Activated CD8-positive, alpha-beta memory T cell treated with anti-CD3 and anti-CD28 coated beads, Interleukin-2, amount 50 U/mL, for 48 hours (primary cell): ENCODE measurements at places on chromosomes 1 and 21.

DNA sequence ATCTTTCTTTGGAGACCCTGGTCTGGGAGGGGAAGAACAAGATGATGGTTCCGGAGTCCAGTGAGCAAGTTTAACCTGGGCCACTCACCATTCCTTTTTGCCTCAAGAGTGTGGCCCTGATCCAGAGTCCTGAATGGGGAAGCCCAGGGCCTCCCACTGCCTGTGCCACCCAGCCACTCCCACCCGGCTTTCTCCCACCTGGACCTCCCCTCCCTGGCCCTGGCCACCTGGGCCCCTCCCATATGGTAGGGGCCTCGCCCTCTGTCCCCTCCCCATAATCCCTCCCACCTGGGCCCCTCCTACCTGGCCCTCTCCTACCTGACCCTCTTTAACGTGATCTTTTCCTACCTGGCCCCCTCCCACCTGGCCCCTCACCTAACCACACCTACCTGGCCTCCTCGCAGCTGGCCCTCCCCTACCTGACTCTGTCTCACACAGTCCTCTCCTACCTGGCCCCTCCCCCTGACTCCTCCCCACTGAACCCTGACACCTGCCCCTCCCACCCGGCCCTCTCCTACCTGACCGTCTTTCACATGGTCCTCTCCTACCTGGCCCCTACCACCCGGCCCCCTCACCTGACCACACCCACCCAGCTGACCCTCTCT, 220.7 kb upstream of the VAMP3 start:
- no peak for DNase-seq

- no peak for DNase-seq
These were observed 12.9 kb downstream of the CERS2 start for GRCh38 chr1:150961756-150962155.

- no peak for DNase-seq
These were observed 11.9 kb upstream of the ADGRB2 start for GRCh38 chr1:31776032-31776431.

DNA sequence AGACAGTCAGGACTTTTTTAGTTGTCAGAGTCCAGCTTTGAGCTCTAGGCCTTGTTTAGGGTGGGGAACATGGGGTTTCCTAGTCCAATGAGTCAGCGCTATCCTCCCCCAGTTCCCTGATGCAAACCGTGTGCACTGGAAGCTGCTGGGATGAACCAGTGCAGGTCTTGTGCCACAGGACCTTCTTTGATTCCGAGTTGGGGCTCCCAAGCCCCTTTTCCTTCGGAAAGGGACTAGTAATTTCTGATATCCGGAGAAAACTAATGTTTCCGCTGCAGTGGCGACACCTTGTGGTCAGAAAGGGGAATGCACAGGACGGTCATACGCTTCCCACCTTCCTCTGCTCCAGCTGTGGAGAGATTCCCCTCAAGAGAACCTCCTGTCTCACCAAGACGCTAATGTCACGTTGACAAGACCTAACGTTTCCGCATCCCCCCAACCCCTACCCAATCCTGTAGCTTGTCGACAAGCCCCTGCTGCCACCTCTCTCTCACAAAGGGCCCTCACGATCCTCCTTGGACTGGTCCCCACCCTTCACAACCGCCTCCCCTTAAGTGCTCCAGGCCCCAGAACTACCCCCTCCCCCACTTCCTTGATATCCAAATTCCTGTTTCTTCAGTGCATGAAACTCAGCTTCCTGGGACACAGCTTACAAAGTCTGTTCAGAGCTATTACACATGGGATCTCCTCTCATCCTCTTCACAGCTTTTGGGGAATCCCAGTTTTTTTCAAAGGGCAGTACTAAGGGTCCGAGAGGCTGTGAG, 30.9 kb downstream of the GPA33 start:
- peak; percentile 92 for DNase-seq

DNA sequence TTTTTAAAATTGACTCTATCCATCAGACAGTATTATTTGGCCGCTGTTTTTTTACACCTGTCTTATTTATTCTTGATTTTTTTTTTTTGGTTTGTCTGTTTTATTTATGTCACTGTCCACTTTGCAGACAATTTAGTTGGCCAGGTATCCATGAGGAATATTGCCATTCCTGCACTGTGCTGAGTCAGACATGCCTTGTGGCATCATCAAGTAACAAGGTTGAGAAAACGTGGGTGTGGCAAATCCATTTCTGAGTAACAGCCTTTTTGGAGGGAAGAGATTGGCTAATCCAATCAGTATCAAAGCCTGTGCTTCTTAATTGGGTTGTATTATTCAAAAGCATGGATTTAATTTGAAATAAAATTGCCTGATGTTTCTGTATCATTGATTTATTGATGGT, 463.1 kb downstream of the USP25 start:
- DNase-seq, result no peak

- DNase-seq, result no peak
These were observed 94.5 kb downstream of the OLFM3 start for GRCh38 chr1:101902199-101902598.

DNA sequence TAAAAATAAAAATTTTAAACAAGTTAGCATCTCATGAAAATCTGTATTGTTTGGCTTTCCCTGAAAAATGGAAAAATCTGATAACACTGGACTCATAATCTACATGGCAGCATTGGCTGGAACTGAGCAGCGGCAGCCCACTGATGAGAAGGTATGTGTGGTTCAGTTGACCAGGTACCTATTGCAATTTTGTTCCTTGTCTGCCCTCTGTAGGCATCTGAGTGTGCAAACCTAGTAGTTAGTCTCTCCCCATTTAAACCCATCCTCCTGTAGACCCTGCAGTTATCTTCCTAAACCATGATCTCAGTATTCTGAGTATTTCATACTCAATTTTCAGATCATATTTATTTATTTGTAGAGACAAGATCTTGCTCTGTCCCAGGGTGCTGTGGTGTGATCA, 59.4 kb upstream of the SERBP1 start:
- no peak for DNase-seq

DNA sequence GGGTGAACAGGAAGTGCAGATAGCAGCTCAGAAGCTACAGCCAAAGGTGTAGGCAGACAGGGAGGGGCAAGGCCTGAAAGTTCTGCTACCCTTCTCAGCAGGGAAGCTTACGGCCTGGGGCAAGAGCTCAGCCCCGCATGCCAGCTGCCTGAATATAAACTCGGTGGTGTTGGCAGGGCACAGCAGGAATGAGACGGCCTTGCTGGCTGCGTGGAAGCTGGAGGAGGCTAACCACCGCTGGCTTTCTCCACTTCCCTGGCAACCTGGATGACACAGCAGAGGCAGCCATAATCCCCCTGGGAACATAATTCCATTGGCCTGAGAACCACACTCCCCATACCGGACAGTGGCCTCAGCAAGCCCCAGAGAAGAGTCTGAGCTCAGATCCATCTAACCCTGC, 81.9 kb upstream of the PRRC2C start:
- DNase-seq, result no peak

GRCh38 chr1:39943471-39944290, 11.3 kb upstream of the MFSD2A start:
- DNase-seq, result no peak

DNA sequence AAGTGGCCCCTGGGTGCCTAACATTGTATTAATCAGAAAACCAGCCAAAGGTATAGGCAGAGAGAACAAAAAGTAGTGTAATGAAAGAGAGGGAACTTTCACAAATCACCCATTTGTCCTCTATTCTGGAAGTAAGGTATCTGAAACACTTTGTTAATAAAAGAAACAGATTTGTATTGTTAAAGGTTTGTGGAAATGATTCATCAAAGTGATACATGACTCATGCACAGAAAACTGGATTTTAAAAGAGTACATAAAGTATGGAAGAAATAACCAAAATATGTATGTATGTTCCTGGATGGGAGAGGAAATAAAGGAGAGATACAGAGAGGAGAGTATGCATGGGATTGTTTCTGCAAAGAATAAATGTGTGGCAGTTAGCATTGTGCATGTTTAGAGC, 126.8 kb downstream of the RGS21 start:
- DNase-seq, result no peak

DNA sequence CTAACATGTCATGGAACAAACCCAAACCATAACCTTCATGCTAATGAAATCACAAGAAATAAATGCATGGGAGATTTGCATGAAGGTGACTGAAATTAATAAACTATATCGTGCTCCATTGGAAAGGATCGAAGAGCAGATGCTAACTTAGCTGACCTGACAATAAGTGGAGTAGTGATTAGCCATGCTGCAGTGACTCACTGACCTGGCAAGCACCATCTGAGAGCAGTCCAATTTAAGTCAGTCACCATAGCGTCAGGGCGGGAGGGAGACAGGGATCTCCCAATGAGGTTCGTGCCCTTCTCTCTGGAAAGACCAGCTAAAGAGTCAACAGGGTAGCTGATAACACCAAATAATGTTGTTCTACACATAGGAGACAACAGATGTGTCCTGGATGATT, 21.5 kb downstream of the OLIG2 start:
- no peak for DNase-seq

- no peak for DNase-seq
These were observed 2.7 kb downstream of the DVL1 start for GRCh38 chr1:1346501-1346890.

GRCh38 chr1:239126884-239127283, 259.5 kb upstream of the CHRM3 start:
- DNase-seq, result no peak

DNA sequence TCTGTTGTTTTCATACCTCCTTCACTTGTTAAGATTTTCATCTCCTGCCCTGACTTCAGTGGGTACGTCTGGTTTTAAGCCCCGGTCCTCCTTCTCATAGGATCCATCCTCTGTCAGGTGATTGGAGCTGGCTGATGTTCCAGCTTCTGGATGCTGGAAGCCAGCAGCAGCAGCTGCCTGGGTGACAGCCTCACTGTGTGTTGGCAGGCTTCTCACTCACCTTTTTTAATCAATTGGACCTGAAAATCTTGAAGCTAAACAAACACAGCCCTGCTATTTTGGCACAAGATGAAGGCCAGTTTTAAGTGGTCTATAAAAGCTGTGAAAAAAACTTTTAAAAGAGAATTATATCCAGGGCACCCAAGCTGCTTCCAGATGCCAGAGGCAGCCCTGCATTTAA, 181.0 kb downstream of the DISC1 start:
- DNase-seq, result no peak

- DNase-seq, result no peak
These were observed 917 bp downstream of the KIAA0040 start for GRCh38 chr1:175191659-175192058.

DNA sequence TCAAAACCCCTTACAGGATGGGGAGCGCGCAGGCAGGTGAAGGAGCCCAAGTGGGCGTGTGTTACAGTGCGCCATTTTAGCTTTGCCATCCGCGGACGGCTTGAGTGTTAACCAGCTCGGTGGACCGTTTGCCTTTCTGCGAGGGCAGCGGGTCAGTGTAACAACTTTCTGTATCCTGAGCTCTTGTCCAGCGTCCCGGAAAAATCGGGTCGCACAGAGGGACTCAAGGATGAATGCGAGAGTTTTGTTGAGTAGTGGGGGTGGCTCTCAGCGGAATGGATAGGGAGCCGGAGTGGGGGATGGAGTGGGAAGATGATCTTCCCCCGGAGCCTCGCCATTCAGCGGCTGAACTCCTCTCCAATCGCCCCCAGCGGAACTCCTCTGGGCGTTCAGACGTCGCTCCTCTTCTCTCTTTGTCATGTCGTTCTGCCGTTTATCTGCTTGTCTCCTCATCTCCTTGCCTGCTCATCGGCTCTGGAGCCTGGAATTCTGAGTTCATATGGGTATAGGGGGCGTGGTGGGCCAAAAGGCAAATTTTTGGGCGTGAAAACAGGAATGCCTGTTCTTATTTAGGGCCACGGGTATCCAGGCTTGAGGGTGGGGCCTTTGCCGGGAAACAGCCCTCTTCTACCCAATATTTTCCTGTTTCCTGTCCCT, 295.4 kb downstream of the CTH start:
- DNase-seq, result no peak

GRCh38 chr1:205668951-205669340, 11.4 kb downstream of the SLC45A3 start:
- DNase-seq, result no peak

DNA sequence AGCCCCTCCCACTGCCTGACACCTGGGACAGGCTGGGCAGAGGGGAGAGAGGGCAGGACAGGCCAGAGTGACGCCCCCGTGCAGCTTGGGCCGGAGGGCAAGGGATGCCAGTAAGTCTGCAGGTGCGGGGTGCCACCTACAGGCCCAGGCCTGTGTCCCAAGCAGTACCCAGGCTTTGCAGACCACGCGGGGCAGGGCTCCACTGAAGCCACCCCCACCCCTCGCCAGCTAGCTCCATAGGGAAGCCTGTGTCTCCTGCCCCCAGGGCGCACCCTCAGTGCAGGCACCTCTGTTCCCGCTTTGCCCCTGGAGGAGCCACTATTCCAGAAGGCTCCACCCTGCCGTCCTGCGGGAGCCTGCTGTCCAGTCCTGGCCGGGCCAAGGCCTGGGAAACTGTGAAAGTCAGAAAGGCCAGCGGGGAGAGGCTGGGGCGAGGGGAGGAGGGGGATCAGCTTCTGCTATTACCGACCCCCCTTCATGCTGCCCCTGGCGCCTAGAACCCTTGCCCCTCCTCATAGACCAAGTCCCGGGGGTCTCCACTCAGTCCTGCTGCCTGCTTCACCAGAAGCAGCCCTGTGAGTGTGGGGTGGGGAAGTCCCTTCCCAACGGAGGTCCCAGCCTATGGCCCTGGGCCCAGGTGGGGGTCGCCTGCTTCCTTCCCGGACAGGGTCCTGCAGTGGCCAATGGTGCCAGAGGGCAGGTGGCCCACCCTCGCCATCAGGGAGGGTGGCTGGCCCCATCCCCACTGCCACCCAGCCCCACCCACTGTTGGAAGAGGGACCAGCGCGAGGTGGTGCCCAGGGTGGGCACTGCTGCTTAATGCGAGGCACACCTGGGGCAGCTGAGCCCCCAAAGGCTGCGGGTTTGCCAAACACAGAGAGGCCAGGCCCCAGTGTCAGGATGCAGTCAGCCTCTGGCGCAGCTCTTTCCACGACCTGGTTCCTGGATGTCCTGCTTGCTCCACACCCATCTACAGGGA, 54.4 kb downstream of the KCNAB2 start:
- DNase-seq, result no peak

DNA sequence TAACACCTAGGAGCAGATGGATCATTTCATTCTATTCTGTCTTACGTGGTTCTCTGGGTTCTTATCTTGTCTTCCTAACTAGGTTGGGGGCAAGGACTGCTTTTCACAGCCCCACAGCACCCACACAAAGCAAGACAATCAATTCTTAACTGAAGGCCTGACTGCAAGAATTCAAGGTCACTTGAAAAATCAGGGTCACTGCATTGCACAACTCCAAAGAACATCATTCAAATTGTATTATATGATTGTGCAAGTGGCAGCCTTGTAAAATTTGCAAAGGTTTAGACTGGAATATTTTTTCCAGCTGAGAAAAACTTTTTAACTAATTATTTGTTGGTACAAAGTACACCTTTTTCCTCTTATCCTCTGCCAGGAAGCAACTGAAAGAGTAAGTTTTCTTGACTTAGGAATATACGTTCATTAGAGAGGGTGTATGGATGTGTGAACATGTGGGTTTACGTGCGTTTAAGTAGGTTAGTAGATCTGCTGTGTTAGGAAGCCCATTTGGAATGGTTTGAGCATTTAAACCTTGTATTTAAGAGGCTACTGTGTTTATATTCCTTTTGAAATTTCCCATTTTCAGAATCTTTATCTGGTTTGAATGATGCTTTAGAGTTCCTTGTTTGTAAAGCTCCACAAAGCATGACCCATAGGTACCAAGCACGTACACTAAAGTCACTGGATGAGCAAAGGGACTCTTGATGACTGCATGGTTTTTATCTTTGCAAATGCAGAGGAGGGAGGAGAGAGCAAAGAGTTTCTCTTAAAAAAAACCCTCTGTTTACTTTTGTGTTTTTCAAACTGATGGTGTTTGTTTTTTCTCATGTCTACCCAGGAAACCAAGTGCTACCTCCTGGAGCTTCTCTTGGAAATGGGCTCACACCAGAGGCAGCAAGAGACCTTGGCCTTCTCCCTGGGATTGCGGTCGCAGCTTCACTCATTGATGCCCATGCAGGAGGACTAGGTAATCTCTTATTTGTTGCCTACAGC, 214.9 kb downstream of the FGGY start:
- DNase-seq, result no peak
